ENCODE measurements at places on chromosomes 6 and 20. TPM values are rescaled to one million over a fixed set of nuclear protein-coding genes. Genes with fewer than 3 reads are reported as not detected.

- no peak for DNase-seq
Observed at GRCh38 chr6:13178107-13178506, 150.2 kb downstream of the TBC1D7 start.

DNA sequence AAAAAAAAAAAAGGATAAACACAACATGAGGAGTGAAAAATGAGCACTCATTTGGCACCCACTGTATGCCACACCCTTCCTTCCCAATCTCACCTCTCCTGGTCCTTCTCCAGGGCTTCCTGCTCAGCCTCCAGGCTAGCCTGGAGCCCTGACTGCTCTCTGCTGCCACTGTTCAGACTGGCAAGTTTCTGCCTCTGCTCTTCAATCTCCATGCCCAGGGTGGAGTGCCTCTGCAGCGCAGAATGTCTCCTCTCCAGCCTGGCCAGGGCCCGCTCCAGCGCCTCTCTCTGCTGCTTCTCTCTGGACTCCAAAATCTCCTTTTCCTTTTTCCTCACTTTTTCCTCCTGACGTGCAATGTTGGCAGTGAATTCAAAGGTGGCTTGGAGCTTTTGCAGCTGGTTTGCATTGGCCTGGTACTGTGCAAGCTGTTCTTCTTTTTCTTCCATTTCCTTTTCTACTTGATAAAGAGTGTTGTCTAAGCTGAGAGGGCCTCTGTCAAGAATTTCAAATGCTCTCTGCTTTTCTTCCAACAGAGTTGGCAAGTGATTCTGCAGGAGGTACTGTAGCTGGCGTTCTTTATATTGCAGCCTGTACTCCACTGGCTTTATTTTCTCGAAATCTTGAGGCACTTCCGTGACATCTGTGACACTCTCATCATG lies 194.4 kb downstream of the KIF16B start:
- no peak for DNase-seq

DNA sequence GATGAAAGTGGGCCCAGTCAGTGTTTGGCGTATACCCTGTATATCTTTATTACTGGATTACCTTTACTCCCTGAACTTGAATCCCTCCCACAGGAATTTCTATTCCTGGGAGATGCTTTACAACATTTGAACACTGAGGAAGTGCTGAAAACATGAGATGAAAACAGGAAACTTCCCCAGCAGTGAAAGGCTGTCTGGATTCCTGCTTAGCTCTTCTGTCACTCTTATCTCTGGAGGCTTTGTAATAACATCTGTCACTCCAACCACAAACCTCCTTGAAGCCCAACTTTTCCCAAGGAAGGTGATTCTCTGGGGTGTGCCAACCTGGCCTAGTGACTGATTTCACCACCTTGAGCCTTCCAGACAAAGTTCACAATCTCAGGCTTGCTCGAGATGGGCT lies 264.5 kb upstream of the BMP2 start:
- no peak for DNase-seq

GRCh38 chr20:35461620-35462019 lies 6.2 kb downstream of the CEP250 start:
- no peak for DNase-seq

DNA sequence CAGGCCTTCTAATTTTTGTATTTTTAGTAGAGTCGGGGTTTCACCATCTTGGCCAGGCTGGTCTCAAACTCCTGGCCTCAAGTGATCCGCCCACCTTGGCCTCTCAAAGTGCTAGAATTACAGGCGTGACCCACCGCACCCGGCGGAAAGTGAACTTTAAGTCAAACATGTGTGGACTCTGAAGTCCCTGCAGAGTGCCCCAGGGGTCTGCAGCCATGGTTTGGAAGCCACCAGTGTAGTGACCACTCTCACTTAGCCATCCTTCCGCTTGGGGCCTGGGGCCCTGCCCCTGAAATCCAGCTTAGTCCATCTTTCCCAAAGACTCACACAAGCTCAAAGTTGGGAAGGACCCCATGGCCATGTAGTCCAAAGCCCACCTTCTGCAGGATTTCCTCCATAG lies 164.5 kb downstream of the GRM4 start:
- no peak for DNase-seq

DNA sequence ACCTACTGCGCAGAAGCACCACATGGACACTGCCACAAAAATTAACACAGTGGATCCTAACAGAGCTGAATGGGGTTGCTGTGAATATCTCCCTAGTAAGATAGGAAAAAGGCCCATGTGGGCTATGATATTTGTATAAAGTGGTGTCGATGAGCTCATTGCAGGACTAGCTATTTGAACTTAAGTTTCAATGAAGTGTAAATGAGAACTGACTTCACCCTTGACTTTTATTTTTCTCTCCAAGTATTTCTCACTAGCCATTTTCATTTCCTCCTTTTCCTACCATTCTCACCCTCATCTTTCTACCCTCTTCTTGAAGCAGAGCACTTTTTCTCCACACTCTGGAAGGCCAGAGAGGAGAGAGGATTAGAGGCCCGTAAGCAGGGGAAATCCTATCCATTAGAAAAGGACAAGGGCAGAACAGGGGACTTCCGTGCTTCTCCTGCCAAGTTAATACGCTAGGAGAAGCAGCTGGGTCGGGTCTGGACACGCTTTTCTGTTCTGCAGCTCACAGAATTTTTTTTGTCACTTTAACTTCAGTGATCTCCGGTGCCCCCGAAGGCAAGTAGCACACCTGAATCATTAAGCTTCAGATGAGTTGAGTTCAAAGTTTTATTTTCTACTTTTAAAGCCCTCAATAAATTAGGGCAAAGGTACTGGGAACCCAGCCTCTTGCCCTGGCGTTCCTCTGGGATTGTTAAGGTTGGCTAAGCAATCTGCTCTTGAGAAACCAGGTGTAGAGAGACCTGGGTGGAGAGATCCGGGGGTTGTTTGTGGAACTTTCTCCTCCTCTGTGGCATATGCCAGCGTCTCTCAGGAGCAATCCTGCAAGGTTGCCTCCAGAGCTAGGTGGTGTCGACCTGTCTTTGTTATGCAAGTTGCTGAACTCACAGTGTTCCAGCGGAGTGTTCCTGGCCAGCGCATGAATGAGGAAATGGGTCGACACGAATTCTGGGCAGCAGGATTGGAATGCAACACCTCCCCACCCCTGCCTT lies 56.2 kb upstream of the ARID1B start:
- DNase-seq = no peak

- no peak for DNase-seq
Observed at GRCh38 chr6:137731960-137732616, 135.0 kb upstream of the TNFAIP3 start.

DNA sequence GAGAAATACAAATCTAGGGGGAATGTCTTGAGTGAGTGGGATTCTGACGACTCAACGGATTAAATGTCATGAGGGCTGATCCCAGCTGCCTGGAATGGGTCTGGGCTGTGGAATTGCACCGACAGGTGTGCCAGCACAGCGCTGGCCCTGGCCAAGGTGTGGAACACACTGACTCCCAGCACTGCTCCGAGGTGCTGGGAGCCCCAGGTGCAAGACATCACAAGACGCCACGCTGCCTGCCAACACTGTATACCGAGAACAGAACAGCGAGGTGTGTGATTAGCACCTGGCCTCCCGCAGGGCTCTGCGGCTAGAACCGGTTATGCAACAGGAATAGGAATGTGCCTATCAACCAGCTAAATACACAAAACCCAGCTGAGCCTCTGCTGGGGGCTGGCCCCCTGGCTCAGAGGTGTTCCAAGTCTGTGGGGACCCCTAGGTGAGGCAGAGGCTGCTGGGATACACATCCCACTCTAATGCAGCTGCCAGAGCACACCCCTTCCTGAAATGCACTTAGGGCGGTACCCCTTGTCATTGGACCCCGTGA lies 24.8 kb upstream of the APMAP start:
- DNase-seq = no peak

DNA sequence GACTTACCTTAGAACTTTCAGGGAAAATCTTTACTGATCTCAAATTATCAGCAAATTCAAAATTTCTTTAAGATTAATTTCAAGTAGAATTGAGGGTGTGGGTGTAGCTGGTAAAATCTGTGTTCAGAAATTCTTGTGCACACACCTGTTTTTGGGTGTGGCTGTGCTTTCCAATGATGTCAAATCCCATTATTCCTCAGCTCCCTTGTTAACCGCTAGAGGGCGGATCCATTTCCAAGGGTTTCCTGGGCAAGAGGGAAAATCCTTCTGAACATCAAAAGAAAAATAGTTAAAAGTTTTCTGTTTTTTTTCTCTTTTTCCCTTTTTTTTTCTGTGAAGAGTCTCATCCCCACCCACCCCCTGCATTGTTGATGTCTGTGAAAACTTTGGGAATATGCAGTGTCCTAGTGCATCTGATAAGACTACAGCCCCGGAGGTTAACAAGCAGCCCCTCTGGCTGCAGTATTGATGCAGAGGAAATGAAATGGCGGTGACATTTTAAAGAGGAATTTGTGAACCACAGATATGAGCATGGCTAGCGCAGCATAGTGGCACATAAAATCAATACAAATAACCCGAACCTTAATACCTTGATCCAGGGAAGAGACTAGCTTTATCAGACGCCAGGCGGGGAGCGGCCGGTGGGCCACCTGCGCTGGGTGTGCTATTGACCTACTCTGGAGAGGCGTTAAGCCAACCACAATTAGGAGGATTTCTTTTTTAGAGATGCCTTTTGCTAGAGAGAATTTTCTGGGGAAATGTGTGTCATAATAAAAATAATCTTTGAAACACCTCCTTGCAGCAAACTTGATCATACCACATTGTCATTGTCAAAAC lies 130.9 kb downstream of the FOXA2 start:
- no peak for DNase-seq

Gene WFDC10B
- not detected for polyA plus RNA-seq

Gene EMILIN3
- polyA plus RNA-seq = 4.3 TPM

Data from right cardiac atrium (tissue), 5 donors.